ENCODE measurements at places on chromosomes 6 and 20. TPM values are rescaled to one million over a fixed set of nuclear protein-coding genes. Genes with fewer than 3 reads are reported as not detected.

The ULBP2 gene
- total RNA-seq: 2.3 TPM

The TP53TG5 gene
- total RNA-seq: 0.12 TPM

The PXDC1 gene
- 22.7 TPM for total RNA-seq

The CD93 gene
- total RNA-seq: 70.4 TPM

The PTPRT gene
- 1.6 TPM for total RNA-seq

The HRH3 gene
- 0.23 TPM for total RNA-seq

The ARMC2 gene
- 4.4 TPM for total RNA-seq

The PARD6B gene
- total RNA-seq: 50.8 TPM

The IPCEF1 gene
- total RNA-seq: 8.8 TPM

The MYLIP gene
- 75.5 TPM for total RNA-seq

The C20orf144 gene
- not detected for total RNA-seq

The TFAP2C gene
- 1.2 TPM for total RNA-seq

The MYLK4 gene
- total RNA-seq: 1.3 TPM

The MCHR2 gene
- not detected for total RNA-seq

The KCNK5 gene
- 6.9 TPM for total RNA-seq

The NMBR gene
- total RNA-seq: 0.29 TPM

The PKIB gene
- 2.3 TPM for total RNA-seq

The SLC22A16 gene
- total RNA-seq: 1.2 TPM

The DACT2 gene
- total RNA-seq: 28.6 TPM

The MUC22 gene
- not detected for total RNA-seq

The IYD gene
- total RNA-seq: 1.3 TPM

The RAET1G gene
- total RNA-seq: 1.1 TPM

The TMC2 gene
- total RNA-seq: not detected

Measured in metanephros (tissue), 2 donors.